ENCODE measurements at places on chromosomes 7 and 10.

- no peak for DNase-seq
Measured at GRCh38 chr7:23477962-23478866, 7.9 kb upstream of the IGF2BP3 start.

GRCh38 chr10:26650406-26650805, 47.1 kb upstream of the PDSS1 start:
- no peak for DNase-seq

DNA sequence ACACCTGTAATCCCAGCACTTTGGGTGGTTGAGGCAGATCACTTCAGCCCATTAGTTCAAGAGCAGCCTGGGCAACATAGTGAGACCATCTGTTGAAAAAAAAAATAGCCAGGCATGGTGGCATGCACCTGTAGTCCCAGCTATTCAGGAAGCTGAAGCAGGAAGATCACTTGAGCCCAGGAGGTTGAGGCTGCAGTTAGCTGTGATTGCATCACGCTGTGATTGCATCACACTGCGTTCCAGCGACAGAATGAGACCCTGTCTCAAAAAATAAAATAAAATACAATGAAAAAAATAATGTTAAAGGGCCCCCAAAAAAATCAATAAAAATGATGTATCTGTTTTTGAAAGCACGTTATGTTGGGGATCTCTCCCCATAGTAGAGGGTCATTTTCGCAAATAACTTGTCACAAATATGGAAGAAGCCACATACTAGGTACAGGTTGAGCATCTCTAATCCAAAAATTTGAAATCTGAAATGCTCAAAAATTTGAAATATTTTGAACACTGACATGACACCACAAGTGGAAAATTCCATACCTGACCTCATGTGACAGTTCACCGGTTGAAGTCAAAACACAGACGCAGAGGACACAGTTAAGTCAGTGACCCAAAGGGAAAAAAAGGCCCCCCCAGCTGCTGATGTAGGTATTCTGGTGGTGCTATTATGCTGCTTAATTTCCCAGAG, 9.5 kb downstream of the CISD1 start:
- no peak for DNase-seq

DNA sequence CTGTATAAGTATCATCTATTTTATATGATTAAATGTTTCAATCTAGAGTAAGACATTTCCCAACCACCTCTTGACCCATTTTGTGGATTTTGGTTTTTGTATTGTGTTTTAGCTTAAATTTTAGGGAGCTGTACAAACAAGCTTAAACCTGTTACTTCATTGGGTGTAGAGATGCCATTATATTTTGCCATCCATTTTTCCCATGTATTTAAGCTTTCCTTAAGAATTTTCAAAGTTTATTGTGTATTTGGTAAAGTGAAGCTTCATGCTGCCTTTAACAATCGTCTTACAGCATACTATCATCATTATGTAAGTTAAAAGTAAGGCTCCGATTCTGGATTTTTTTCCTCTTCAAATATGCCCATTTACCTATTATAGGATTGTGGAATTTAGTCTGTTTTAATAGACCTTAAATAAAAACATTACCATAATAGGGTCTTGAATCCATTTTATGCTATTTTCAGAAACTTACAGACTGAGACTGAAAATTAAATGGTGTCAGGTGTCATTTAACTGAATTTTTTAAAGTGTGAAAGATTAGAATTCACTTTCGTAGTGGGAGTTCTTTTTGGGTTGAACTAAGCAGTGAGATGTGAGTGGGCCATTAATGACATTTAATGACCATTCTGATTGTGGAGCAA, 2.2 kb downstream of the KMT2E start:
- no peak for DNase-seq

DNA sequence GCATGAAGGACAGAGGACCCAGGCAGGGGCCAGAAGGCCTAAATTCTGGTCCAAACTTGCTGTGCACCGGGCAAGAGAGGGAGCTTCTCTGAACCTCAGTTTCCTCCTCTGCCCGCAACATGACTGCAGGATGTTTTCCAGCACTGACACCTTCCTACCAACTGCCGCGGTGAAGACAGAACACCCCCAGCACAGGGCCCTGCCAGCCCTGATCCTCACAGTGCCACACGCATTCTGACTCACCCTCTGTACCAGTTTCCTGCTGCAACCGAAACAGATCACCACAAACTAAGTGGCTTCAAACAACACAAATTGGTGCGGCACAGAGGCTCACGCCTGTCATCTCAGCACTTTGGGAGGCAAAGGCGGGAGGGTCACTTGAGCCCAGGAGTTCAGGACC, 18.1 kb downstream of the MAD1L1 start:
- DNase-seq, result no peak

DNA sequence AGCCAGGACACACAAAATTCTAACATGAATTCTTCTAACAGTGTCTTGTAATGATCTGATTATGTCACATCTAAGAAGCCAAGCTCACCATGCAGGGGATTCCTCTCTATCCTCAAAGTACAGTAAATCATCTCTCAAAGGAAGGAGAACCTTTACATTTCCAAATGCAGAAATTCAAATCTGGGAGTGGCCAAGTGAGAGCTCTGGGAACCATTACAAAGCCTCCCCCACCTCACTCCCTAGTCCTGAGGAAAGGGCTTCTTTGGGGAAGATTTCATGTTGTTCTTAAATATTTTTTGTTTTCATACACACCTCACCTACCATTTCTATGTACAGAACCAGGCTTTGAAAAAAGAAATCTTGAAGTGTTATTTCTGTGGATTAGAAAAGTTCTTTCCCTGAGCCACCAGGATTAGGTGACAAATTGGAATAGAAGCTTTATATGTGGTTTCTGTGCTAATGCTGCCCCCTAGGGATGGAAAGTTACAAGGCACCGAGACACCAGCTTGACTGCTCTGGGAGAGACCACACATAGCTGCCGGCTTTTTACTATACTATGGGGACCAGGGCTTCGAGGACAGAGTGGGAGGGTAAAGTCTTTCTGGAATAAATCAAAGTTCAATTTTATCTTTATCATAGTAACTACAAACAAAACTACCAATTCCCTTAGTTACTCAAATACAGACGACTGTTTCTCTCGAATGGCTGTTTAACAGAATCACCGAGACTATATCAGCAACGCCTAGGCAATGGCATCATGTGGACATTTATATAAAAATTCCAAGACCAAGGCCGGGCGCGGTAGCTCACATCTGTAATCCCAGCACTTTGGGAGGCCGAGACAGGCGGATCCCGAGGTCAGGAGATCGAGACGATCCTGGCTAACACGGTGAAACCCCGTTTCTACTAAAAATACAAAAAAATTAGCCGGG, 116.1 kb downstream of the RNF216 start:
- DNase-seq, result peak; percentile 61

GRCh38 chr10:14547816-14548215, 217.1 kb upstream of the FRMD4A start:
- DNase-seq, result no peak

DNA sequence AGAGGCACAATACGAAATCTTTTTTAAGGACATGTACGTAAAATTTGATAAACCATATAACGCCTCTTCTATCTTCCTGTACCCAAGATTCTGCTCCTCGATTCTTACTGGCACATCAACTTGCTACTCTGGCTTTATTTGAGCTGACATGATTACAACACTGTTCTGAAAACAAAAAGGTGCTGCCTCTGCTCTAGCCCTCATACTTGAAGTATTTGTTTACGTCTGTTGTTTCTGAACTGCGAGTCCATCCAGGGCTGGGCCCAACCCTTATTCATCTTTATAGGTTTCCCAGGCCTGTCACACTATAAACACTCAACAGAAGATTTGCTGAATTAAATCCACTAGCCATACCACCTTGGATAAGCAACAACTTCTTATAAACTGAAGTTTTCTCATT, 96.2 kb upstream of the SVIL start:
- no peak for DNase-seq

DNA sequence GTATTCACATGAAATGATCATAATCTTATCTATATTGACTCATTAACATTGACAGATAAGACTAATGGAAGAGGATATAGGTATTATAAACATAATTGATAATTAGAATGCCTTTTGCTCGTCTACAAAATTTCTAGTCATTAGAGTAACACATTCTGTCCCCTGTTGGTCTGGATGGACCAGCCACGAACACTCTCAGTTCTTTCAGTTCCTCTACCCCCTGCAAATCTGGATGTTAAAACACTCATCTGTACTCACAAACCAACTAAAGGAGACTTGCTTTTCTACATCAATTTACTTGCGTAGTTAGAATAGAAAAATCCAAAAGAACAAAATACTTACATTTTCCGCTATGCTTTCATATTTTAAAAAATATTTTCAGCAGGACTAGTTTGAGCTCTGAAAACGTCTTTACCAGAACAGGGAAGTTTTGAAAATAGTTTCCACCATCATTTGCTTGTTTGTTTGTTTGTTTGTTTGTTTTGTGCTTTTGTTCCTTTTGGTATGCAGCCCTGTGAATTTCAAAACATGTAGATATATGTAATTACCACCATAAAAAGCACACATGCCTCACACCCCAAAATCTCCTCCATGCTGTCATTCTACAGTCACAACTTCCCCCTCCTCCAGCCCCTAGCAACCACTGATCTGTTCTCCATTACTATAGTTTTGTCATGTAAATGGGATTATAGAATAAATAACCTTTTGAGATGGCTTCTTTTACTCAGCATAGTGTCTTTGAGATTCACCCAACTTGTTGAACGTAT, 103.8 kb downstream of the FZD1 start:
- no peak for DNase-seq

- DNase-seq, result no peak
Measured at GRCh38 chr10:20839141-20839540, 58.0 kb downstream of the NEBL start.

DNA sequence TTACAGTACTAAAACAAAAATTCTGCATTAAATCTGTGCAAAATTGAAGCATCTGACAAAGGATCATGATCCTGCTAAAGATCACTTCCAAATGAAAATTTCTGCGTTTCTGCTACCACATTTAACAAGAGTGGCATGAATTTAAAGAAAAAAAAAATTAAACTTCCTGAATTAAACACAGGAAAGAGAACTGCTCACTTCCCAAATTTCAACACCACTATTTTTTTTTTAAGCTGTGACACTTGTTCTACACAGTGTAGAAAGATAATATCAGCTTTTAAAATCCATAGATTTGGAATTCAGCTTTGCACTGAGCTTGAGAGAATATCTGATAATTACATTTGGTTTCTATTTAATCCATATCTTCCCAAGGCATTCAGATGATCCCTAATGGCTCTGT, 73.6 kb downstream of the EPC1 start:
- DNase-seq, result no peak

GRCh38 chr10:129511086-129511485, 44.0 kb downstream of the MGMT start:
- no peak for DNase-seq

- no peak for DNase-seq
Measured at GRCh38 chr7:150719436-150719835, 3.0 kb downstream of the GIMAP1 start.

- DNase-seq, result peak; percentile 0
Measured at GRCh38 chr7:32518534-32519140, 23.3 kb downstream of the AVL9 start.

DNA sequence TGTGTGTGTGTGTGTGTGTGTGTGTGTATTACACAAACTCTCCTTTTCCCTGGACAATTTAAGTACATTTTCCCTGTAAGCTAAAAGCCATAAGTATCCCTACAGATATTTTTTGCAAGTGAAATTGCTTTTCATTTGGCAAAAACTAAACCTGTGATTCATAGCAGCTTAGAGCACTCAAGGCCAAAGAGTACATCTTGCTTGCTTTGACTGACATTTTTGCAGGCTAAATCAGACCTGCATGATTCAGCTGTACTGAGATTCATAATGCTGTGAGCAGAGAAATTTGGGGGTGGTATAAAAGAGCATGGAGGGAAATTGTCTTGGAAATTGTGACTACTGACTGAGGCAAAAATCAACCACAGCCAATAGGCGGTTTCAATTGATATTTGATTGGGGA, 500.4 kb downstream of the GFRA1 start:
- DNase-seq, result no peak

DNA sequence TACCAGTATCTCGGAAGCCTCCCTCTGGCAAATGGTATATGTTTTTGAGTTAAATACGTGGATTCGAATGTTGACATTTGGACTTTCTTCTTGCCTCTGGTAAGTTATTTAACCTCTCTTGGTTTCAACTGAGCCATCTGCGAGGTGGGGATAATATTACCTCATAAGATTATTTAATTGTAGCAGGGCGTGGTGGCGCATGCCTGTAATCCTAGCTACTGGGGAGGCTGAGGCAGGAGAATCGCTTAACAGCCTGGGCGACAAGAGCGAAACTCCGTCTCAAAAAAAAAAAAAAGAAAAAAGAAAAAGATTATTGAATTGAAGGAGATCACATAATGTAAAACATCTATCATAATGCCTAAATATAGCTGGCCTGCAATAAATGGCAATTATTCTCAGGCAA, 396 bp upstream of the TAF5 start:
- DNase-seq, result peak; percentile 45

DNA sequence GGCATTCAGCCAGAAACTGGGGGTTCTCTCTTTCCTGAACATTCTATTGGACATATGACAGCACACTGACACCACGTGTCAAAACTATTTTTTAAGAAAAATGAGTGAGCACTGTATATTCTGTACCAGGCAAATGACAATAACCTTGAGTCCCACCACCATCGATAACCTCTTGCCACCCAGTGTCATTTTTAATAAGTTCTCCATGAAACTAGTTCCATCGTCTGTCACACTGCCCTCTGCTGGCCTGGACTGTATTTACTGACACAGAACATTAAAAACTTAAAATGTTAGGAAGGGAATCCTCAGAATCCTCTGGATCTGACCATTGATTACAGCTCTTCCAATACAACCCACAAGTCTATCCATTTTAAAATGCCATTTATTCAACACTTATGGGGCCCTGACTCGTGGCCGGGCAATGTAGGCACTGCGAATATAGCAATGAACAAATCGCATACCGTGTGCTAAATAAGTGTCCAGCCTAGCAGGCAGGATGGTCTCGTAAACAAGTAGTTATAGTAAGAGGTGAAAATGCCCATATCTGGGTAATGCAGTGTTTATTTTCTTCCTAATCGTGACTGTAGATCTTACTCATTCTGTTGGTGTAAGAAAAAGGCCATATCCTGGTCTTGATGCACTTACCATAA, 35.9 kb upstream of the CACNB2 start:
- peak; percentile 55 for DNase-seq

DNA sequence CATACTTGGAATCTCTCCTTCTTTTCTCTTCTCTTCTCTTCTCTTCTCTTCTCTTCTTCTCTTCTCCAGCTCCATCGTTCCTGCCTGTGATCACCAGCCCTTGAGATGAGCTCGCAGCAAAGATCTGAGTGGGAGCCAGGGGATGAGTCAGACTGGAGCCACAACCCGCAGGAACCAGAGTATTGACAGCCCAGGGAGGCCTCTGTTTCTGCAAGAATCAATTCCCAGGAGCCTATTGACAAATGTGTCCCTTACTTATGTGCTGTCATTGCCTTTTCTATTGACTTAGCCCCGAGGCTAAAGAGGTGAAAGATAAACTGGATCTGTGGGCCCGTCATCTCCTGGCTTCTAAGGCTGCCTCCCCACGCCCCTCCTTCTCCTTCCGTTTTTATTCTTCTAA, 13.1 kb upstream of the HABP2 start:
- peak; percentile 92 for DNase-seq

DNA sequence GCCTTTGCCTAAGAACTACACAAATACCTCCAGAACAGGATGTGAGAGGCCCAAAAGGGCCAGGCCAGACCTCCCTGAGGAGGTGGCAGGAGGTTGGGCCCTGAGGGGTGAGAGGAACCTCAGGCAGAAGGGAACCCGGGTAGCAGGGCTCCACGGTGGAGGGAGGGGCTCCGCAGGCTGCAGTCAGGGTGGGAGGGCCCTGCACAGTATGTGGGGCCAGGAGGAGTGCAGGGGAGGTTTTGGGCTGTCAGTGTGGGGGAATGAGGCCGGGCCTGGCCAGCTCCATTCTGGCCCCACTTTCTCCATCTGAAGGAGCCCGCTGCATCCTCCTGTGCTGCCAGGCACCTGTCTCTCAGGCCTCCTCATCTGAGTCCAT, 25.9 kb downstream of the DNAJB12 start:
- DNase-seq, result no peak
